H4 (cell line): ENCODE measurements at places on chromosomes 2 and 18.

DNA sequence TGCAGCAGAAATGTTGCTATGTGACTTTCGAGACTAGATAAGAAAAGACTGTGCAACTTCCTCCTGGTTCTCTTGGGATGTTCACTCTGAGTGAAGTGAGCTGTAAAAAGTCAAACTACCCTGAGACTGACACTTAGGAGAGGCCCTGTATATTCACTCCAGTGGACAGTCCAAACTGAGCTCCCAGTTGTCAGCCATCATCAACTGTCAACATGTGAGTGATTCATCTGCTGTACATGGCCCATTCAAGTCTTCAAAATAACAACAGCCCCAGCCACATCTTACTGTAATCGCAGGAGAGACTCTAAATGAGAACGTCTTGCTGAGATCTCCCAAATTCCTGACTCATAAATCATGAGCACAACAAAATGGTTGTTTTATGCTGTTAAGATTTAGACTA lies 8.5 kb upstream of the UNC80 start:
- no peak for DNase-seq

- DNase-seq = no peak
Observed at GRCh38 chr18:7303316-7304060, 72.6 kb downstream of the LRRC30 start.

DNA sequence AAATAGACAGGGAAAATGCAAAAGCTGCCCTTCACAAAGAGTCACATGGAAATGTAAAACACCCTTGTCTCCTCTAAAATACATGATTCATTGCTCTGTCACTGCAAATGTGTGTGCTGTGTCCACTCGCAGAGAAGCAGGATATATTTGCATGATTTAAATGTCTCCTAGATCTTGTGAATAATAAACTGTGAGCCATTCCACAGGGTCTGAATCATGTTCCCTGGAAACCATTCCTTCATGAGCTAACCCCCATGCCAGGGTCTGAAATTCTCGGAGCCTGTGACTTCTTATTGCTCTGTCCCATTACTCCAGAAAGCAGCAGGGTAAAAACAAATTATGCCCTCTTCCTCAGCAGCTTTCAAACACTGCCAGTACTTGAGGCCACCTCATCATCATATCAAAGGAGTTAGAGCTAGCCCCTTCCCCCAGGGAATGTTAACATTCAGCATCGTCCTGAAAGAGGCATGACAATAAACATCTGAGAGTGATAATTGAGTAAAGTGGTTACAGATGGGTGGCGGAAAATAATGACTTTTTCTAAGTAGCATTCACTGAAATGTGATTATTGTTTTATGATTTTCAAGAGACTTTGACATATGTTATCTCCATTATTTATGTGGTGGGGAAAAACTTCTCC lies 11.7 kb upstream of the CNGA3 start:
- DNase-seq = peak; percentile 48

GRCh38 chr2:240524963-240525718 lies 32.6 kb downstream of the ANKMY1 start:
- DNase-seq = no peak

- DNase-seq = no peak
Observed at GRCh38 chr2:230790981-230791380, 73.8 kb upstream of the ITM2C start.

DNA sequence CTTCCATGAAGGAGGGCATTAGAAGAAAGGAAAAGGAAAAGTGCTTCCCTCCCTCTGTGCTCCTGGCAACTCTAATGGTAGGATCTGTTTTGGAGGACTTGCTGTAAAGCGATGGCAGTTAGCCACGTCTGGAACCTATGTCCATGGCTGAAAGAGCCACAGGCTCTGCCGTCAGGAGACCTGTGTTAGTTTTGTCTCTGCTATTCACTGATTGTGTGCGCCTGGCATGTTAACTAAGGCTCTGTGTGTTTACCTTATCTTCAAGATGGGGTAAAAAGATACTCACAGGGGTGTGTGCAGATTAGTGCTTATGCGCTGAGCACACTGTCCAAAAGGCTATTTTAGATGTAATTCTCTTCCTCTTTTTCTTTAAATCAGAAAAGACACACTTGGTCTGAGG lies 109.8 kb upstream of the LTBP1 start:
- DNase-seq = no peak
